ENCODE measurements at places on chromosomes 2 and 18. TPM values are rescaled to one million over a fixed set of nuclear protein-coding genes. Genes with fewer than 3 reads are reported as not detected.

SSB gene
- total RNA-seq: 110 TPM

DNA sequence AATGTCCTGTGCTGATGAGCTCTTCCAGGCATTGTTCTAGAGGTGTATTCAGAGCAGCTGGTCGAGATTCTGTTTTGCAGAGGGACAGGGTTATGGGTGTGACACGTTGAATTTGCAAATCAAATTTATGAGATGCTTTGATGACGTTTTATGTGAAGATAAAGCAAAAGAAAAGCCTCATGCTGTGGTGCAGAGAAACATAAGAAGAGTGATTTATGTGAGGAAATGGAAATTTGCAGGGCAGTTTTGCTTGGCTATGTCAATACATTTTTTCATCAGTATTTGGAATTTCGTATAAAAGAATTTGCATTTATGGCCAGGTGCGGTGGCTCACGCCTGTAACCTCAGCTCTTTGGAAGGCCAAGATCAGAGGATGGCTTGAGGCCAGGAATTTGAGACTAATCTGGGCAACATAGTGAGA, 36.4 kb downstream of the TSN start:
- DNase-seq: no peak

DNA sequence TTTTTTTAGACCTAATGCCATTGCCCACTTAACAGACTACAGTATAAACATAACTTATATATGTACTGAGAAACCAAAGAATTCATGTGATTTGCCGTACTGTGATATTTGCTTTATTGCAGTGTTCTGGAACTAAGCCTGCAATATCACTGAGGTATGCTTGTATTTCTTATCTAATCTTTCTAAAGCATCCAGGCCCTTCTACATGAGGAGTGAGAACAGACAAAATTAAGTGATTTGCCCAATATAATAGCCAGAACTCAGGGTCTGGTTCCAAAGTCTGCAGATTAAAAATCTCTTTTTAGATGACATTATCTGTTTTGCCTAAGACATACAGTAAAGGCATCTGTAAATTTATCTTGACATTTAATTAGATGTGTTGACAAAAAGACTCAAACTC, 41.9 kb downstream of the BMPR2 start:
- DNase-seq: no peak

DNA sequence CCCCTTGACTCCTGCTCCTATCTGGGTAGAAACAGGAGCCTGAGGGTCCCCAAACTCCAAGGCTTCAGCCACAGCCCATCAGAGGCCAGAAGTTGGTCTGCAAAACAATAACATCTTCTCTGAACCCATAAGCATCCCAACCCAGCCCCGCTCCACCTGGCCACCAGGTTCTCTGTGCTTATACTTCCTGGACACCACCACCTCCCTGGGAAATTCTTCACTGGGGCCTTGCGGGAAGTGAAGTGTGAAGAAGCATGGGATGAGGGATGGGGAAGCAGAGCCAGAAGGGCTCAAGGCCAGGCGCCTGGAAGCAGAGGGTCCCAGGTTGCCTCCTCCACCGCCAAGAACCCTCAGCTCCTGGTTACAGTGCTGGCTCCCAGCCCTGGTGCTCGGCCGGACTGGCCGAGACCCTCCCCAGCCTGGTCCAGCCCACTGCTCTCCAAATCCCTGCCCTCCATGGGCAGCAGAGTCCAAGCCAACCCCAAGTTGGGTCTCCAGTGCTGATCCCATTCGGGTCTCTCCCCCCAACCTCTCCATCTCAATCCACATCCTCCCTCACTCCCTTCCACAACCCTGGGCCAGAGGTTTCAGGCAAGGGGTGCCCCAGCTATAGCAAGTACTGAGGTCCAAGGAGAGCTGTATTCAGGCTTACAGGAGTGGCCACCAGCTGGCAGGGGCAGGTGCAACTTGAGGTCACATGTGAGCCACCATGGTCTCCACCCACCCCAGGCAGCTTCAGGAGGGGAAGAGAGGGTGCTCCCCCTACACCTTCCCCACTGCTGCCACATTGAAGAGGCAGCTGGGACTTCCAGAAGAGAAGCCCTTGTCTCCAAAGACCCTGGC, 60.7 kb downstream of the TNS1 start:
- DNase-seq: no peak

DNA sequence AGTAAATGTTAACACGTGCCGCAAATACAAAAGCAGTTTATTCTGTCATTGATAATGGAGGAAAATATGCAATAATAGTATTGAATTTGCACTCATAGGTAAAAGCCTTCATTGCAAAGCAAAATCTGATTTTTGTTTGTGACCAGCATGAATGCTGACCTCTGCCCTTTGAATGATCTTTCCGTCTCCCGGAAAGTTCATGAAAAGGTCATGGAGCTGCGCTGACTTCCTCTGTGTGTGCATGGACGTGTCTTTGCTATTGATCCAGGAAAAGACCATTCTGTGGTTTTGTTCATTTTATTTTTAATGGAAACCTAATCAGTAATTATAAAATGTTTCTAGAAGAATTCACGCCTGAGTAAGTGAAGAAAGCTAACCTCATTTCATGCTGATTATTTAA, 320.0 kb downstream of the MTX2 start:
- DNase-seq: no peak

DNA sequence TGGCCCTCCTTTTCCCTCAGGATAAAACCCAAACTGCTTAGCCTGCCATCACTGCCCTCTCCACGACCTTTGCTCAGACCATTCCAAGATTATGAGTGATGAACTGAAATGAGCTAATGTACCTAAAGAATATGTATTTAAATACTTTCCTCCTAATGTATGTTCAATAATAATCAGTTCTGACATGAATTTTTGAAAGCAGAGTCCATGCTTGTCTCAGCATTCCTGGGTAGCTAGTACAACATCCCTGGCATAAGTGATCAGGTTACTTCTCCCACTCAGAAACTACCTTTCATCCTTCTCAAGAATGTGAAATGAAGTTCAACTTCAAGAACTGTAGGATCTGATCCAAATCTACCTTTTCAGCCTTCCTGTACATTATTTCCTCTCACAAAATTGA, 103.6 kb downstream of the UNC80 start:
- no peak for DNase-seq

All from H7 (cell line).